ENCODE measurements at places on chromosomes 4 and X. TPM values are rescaled to one million over a fixed set of nuclear protein-coding genes. Genes with fewer than 3 reads are reported as not detected.

LETM1 gene
- 92.3 TPM for total RNA-seq

MAGEA2B gene
- total RNA-seq, result not detected

BEND4 gene
- 11.5 TPM for total RNA-seq

TFE3 gene
- 8.1 TPM for total RNA-seq

DKK2 gene
- 3.1 TPM for total RNA-seq

CT45A1 gene
- total RNA-seq, result not detected
